ENCODE measurements at places on chromosomes 13 and 19.
A peak's percentile ranks its signal among the peaks of the same experiment; 100 is the strongest.

- no peak for DNase-seq
Observed at GRCh38 chr13:75390229-75390628, 91.7 kb downstream of the TBC1D4 start.

DNA sequence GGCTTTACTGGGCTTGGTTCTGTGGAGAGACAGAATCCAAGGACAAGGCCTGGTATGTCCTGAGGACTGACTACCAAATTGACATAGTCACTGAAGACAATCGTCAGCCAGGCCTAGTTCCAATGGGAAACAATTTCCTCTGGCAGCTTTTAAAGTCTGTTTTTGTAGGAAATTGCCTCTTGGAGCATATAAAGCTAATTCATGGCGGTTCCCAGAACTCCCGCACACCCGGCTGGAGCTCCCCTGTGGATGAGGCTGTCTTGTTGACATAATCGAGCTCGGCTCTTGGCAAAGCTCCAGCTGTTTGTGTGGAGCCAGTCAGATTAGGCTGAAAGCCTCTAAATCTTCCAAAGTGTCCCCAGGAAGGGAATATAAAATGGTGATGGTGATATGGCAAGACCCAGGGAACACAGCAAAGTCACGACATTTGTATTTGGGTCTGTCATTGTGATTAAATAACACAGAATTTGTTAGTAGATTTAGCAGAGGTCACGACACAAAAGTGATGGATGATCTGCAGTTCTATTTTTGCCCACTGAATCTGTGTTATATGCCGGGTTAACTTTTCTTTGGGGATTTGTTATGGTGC, 395.0 kb downstream of the PCDH9 start:
- peak; percentile 7 for DNase-seq

DNA sequence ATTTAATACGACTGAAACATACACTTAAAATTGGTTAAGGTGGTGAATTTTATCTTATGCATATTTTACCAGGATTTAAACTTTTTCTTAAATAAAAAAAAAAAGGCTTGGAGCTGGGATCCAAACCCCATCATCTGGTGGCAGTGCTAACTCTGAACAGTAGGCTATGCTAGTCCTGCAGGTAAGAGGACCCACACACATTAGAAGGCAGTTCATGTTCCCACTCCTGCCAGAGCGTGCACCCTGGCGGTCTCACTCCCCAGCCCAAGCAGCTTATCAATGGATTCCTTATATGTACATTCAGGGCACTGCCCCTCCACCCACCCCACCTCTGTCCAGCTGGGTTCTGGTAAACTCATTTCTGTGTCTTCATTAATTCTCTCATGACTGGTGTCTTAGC, 31.3 kb upstream of the CEBPA start:
- no peak for DNase-seq

GRCh38 chr13:75149776-75150175, 332.2 kb downstream of the TBC1D4 start:
- no peak for DNase-seq

- no peak for DNase-seq
Observed at GRCh38 chr19:535017-535835, 3.7 kb downstream of the CDC34 start.

DNA sequence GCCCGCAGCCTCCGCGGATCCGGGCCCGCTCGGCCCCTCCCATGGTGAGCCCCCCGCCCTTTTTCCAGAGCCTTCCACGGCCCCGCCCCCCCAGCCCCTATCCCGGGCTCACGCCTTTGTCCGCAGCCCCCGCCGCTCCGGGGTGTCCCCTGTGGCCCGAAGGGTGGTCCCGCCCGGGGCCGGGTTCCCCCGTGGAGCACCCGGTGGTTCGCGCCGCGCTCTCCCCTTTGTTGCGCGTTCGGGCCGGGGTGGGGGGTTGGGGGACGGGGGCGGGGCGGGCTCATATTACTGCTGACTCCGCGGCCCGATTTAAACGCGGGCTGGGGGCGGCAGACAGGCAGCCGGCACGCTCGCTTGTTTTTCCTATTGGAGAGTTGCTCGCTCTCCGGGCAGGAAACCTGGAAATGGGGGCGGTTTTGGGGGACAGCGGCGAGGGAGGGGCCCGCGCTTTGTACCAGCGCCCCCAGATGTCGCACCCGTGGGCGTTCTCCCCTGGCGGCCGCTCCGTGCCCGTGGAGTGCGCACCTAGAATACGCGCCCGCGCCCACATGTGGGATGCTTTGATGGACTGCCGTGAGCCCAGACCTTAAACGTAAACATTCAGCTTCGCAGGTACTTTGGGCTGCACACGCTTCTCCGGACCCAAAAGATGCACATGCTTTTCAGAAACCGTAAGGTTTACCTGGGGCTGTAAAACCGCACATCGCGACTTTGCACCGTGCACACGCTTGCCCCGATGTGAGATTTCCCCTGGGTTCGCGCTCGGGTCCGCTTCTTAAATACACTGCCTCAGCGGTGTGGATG, 699 bp downstream of the PTOV1 start:
- DNase-seq: no peak

- no peak for DNase-seq
Observed at GRCh38 chr13:101989798-101990350, 412.0 kb downstream of the FGF14 start.

DNA sequence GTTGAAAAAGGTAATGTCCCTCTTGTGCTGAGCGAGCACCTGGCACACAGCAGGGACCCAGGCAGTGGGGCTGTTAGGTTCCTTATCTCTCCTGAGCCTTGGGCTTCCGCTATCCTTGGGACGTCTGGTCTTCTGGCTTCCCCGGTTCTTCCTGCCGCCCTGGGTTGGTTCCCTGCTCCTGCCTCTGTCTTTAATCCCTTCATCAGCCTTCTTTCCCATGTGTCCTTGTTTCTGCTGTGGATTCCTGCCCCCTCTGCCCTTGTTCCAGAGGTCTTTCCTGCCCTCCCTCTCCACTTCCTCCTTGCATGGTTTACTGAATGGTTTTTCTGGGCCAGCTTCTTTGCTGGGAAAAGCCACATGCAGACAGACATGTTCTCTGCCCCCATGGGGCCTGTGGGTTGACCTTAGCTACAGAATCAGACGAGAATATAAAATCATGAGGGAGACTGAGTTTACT, 2.6 kb downstream of the EPN1 start:
- no peak for DNase-seq

DNA sequence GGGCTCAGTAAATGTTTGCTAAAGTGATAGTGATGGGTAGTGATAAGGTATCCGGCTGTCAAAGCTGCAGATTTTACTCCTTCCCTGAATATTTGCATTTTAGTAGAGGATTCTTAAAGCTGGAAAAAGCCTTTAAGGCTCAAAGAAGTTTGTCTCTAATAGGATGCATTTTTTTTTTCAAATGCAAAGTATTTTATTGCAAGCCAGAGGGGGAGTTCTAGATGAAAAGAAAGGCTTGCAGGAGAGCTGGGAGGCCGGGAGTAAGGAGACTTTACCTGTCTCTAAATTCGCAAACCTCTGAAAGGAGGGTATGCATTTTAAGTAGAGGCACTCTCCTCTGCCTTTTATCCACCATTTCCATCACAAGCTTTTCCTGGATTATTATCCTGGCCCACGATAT, 100.7 kb upstream of the FNDC3A start:
- no peak for DNase-seq

DNA sequence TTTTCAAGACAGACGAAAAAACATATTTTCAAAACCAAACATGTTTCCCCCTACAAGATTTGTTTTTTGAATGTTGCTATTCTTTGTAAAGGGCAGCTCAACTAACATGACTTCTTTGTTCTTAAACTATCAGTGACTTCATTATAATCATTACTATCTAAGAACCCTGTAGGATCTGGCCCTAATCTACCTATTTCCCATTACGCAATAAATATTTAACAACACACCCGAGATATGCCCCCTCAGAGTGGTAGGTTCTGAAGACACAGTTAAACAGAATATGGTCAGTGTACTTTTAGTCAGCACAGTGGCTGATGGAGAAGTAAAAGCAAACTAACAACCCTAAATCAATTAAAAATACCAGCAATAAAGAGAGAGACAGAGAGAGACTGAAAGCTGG, 186.9 kb downstream of the DIAPH3 start:
- DNase-seq: no peak

- no peak for DNase-seq
Observed at GRCh38 chr13:78596399-78596735, 7.0 kb downstream of the POU4F1 start.

GRCh38 chr19:49605605-49606004, 14.6 kb downstream of the PRR12 start:
- no peak for DNase-seq

DNA sequence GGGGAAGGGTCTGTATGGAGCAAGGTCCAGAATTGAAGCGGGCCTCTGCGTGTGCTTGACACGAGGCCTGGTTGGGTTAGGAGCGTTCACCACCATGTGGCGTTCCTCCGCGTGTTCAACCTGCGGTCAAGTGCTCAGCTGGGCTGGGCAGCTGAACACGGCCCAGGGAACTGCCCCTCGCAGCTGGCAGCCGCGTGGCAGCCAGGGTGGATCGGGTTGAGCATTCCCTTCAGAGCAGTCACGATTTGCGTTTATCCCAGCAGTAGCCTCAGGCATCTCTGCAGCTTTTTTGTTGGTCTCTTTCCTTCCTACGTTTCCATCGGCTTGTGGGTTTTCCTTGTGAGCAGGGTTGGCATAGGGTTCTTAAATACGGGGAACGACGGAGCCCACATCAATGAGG, 28.7 kb upstream of the F2RL3 start:
- DNase-seq: no peak

- peak; percentile 52 for DNase-seq
Observed at GRCh38 chr13:60395971-60396782, 843 bp upstream of the TDRD3 start.

- DNase-seq: peak; percentile 51
Observed at GRCh38 chr13:42836930-42837690, 55.7 kb downstream of the FAM216B start.

DNA sequence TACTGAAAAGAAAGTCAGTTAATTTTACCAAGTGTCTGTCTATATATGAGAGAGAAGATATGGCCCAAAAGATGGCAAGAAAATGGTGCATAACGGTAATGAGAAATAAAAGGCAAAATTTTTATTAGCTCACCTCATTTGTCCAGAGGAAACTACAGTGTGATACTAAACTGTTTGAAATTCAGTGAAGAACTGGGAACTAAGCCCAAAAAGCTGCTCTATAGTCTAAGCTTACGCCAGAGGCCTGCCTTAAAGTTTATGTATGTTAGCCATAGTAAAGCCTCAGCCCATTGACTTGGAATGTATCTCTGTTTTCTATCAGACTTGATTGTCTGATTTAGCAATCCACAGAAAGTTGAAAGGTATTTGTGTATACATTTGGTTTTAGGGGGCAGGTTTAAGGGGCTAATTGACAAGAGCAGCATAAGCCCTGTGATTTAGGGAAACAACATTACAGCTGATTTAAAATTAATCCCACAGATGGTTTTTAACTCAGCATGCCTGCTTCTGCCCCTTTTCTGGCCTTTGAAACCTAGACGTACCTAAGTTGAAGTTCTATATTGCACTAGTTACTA, 91.0 kb upstream of the MAB21L1 start:
- no peak for DNase-seq

- DNase-seq: no peak
Observed at GRCh38 chr19:35636651-35637050, 4.9 kb upstream of the ETV2 start.

- DNase-seq: no peak
Observed at GRCh38 chr13:113888701-113889330, 24.9 kb upstream of the GAS6 start.

DNA sequence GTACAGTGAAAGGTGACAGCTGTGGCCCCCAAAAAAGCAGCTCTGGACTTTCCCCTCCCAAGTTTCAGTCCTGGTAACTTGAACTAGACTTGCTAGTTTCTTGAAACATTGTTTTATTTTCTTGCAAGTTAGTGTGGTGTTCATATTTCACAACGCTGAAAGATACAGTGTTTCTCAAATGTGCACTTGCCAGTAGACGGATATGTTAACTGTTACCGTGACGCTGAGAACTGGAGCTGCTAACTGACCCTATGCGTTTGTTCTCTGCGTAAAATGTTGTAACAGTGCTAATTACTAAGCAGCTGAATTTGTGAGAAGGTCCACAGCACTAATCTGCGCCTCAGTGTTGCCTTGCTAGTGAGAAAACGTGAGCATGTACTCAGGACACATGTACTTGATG, 79.6 kb downstream of the GGACT start:
- no peak for DNase-seq

GRCh38 chr19:45866400-45867176, 2.5 kb downstream of the FOXA3 start:
- no peak for DNase-seq

DNA sequence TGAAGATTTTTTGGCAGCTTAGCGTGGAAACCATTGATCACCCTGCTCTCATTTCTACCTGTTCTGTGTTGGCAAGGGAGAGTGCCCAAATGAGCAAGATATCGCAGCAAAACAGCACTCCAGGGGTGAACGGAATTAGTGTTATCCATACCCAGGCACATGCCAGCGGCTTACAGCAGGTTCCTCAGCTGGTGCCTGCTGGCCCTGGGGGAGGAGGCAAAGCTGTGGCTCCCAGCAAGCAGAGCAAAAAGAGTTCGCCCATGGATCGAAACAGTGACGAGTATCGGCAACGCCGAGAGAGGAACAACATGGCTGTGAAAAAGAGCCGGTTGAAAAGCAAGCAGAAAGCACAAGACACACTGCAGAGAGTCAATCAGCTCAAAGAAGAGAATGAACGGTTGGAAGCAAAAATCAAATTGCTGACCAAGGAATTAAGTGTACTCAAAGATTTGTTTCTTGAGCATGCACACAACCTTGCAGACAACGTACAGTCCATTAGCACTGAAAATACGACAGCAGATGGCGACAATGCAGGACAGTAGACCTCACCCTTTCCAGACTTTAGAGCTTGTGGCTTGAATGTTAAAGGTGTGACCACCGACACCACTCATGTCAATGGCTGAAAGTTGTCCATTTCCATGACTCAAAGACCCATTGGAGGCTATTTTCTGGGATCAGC, 5.8 kb downstream of the CEBPG start:
- DNase-seq: no peak

DNA sequence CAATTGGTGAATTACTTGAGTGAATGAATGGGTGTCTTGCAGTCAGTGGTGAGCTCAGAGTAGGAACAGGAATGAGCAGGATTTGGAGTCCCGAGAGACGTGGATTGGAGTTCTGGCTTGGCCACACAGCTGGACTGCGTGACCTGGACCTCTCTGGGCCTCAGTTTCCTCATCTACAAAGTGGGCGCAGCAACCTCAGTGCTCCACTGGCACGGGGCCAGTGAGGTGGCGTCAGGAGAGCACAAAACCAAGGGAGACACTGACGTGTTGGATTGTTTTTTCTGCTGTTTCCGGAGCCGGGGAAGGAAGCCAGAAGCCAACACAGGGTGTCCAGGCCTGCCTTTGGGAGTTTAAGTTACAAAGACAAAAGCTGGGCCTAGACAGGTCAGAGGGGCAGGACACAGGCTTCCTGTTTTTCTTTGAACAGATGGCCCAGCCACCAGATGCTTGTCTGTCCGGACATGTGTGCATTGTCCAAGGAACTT, 6.5 kb upstream of the DOCK6 start:
- no peak for DNase-seq

DNA sequence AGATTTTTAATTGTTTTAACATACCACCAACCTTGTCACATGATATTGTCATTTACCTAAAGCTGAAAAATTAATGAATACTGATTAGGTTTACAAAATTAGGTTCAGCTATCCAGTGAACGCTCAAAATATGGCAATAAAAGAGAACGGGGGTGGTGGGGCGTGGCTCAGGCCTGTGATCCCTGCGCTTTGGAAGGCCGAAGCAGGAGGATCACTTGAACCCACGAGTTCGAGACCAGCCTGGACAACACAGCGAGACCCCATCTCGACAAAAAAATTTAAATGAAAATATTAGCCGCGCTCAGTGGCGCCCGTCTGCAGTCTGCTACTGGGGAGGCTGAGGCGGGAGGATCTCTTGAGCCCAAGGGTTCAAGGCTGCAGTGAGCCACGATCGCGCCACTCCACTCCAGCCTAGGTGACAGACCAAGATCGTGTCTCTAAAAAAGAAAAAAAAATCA, 516 bp upstream of the FAM32A start:
- no peak for DNase-seq

Data from NCI-H187 treated with DMSO at 0.1 percent for 48 hours (cell line).